ENCODE measurements at places on chromosomes 2 and 18. TPM values are rescaled to one million over a fixed set of nuclear protein-coding genes. Genes with fewer than 3 reads are reported as not detected.

- peak; percentile 35 for DNase-seq
Measured at GRCh38 chr2:168583710-168584521, 127.8 kb downstream of the CERS6 start.

DNA sequence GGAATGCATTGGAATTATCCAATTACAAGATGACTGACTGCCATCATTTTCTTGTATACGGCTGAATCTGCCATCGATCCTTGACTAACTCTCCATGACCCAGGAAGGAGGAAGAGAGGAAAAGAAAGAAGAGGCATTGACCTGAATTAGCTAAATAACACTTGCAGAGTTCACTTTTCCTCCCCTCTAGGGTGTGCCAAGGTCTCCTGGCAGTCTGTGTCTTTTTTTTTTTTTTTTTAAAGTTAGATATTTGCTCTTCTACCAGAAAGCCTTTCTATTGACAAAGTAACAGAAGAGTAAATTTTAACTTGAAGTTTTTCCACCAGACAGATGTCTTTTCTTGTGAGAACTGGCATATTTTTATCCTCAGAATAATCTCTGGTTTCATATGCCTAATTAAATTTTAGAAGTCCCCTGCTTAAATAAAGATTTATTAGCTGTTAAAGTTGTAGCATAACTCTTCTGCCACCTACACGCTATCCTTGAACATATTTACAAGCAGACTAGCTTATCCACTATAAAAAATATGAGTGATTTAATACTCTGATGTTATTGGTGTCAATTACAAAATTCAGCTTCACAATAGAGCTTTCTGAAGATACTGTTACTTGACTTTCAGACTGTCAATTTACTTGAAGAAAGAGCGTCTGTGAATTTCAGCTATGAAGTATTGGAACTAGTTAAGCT, 171.7 kb upstream of the ETAA1 start:
- DNase-seq, result no peak

GRCh38 chr18:77478646-77479442, 229.2 kb downstream of the GALR1 start:
- DNase-seq, result peak; percentile 14

- DNase-seq, result no peak
Measured at GRCh38 chr2:203804070-203804469, 63.5 kb upstream of the CTLA4 start.

DNA sequence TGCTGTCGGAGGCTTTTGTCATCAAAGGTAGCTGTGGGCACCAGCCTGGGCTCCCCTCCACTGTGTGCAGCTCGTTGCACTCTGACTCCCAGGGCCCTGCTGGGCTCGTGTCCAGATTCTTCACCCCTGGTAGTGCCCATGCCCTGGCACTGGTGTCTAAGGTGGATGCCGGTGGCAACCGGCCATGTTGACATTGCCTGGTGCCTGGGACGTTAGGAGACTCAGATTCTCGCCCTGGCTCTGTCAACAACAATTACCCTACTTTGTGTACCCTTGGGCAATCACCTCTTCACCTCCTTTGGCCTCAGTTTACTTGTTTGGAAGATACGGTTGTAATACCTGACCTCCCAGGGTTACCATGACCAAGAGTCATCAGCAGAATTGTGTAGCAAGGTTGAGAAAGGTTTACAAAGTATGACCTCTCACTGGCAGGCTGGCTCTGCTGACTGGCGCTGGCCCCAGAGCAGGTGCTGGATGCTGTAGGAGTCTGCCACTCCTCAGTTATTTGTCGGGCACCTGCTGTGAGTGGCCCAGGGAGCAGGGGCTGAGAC, 41.5 kb upstream of the MCFD2 start:
- DNase-seq, result no peak

DNA sequence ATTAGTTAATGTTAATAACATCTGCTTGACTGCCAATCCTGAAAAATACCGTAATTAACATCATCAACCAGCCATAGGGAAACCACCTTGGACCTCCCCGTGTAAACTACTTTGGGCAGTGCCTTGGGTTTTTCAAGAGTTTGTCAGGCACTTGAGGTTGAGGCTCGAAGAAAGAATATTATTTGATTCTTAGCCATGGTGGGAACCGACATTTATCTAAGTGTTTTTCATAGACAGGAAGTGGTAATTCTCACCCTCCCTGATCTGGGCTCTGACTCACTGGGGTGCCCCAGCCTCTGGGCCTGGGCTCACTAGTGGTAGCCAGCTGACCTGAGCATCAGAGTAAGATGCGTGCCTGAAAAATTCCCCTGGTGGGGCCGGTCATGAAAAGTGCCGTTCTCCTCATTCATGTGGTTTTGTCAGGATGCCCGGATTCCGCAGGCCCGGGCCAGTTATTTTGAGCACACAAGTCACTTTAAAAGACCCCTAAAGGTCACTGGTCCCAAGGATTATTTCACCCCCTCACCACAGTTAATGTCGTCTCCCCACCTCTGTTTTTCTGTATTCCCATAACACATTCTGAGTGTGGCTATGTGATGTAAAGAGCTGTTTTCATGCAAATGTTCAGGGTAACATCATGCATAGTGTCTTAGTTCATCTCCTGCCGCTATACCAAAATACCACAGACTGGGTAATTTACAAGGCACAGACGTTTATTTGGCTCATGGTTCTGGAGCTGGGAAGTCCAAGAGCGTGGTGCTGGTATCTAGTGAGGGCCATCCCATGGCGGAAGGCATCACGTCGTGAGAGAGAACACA, 21.6 kb upstream of the SPATA3 start:
- DNase-seq, result peak; percentile 26

ZNF396 gene
- total RNA-seq, result not detected

DNA sequence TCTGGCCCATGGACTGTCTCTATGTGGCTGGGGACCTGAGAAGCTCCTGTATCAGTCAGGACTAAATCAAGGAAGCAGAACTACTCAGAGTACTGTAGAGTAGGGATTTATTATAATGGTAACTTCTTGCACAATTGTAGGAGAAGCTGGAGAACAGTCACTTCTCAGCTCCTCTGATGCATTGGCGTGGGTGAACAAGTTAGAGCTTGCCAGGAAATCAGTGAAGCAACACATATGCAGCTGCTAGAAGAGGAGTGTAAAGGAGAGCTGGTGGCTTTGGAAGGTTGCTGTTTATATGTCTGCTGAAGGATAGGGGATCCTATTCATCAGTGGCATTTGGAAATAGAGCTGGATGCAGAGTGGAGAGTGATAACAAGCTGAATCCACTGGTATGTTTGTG, 215.5 kb upstream of the CWC22 start:
- DNase-seq, result no peak

CREG2 gene
- not detected for total RNA-seq

DNA sequence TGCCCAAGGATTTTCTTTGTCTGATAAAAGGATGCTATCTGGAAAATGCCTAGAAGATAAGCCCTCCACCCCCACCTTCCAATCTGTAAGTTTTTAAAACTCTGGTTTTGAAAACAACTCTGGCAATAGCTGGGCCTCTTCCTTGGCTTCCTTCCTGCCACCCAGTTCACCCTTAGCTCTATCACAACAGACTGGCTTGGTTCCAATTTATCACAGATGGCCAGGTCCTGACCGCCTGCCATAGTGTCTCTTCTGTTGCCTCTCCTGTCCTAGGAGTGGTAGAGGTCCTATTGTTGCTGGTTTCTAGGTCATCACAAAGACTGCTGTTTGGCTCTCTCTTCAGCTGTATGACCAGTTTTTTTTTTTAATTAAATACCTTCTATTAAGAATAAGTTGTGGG, 1727.9 kb upstream of the SLC39A10 start:
- no peak for DNase-seq

- DNase-seq, result no peak
Measured at GRCh38 chr2:160085662-160086061, 23.2 kb upstream of the PLA2R1 start.

NCK2 gene
- 46.2 TPM for total RNA-seq

DNA sequence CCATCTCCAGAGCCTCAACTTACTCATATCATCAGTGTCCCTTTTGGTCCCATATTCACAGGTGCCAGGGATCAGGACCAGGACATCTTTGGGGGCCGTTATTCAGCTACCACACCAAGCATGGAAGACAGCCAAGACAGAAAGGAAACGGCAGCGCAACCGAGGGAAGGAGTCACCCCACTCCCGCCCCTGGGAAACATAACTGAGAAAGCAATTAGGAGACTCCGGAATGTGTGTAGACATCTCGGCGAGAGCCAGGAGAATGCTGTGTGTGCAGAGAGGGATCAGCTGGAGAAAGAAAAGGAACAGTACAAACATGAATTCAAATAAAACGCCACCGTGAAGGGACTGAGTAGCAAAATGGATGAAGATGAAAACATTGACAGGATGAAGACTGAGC, 13.4 kb upstream of the BOK start:
- no peak for DNase-seq

TMEM37 gene
- total RNA-seq, result 210 TPM

GRCh38 chr2:68740400-68740914, 5.8 kb downstream of the ARHGAP25 start:
- DNase-seq, result no peak

ME2 gene
- 30.8 TPM for total RNA-seq

DNA sequence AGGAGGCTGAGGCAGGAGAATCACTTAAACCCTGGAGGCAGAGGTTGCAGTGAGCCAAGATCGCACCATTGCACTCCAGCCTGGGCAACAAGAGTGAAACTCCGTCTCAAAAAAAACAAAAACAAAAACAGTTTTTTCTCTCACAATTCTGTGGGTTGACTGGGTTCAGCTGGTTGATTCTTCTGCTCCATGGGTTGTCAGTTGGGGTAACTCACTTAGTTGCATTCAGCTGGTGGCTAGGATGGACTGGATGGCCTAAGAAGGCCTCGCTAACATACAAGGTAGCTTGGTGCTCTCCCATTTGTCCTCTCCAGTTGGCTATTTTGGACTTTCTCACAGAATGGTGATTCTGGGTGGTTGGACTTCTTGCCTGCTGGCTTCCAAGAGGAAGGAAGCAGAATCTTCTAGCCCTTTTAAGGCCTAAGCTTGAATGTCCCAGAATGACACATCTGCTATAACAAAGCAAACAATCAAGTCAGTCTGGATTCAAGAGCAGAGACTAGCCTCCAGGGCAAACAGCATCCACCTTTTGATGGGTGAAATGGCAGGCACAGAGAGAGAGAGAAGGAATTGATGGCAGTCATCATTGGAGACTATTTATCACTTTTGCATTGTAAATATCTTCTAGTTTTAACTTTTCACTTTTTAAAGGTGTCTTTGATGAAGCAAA, 17.9 kb downstream of the LAMA3 start:
- DNase-seq, result no peak

REG3A gene
- not detected for total RNA-seq

DNA sequence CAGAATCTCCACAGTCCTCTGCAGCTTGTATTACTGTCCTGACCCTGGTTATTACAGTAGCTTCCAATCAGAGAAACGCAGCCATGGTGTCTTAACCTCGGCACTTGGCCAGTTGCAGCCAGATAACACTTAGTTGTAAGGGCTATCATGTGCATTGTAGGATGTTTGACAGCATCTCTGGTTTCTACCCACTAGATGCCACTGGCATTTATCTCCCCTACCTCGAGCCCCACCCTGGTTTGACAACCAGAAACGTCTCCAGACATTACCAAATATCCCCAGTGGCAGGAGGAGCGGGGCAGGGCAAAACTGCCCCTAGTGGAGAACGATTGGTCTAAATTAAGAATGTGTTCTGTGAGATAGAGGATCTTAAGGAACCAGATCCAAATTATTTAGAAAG, 13.1 kb downstream of the DSG2 start:
- DNase-seq, result no peak

LIPG gene
- total RNA-seq, result 11.5 TPM

UPP2 gene
- total RNA-seq, result not detected

CDH20 gene
- total RNA-seq, result not detected

SLC25A12 gene
- 49.0 TPM for total RNA-seq

MTCL1 gene
- total RNA-seq, result 12.3 TPM

SLC38A11 gene
- 2.4 TPM for total RNA-seq

DNA sequence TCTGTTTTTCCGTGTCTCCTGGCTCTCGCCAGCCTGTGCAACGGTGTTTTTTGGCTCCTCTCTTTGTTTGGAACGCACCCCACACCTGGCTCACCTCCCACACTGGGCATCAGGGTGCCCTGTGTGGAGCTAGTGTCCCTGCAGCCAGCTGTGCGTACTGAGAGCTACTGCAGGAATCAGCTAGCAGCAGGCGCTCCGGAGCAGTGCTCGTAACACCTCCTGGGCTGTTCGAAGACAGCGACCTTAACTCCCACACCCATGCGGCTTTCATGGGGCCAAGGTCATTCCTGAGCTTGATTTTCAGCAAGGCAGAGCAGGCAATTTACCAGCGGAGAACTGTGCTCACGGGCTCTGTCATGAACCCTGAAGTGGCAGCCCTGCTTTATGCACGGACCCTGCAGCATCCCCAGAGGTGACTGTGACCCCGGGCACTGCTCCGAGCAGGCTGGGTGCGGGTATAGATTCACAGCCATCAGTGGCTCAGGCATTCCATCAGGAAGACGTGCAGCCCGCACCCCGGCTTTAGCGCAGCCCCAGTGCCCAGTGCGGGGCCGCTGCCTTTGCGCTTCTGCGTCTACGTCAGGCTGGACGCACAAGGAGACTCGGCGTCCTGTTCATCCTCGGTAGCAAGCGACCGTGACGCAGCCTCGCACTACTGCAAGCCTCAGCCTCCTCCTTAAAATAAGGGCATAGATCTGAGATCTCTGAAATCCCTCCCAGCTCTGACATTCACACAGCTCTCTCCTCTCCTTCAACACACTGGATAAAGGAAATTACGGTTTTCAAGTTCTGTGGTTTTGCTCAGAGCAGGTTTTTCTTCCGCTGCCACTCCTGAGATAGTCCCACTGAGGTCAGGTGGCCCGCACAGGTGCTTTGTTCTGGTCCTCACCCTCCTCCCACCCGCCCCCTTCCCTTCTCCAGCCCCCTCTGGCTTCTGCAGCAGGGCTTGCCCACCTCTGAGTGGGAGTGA, 58.2 kb downstream of the ADI1 start:
- DNase-seq, result no peak

GREB1L gene
- total RNA-seq, result not detected

DNA sequence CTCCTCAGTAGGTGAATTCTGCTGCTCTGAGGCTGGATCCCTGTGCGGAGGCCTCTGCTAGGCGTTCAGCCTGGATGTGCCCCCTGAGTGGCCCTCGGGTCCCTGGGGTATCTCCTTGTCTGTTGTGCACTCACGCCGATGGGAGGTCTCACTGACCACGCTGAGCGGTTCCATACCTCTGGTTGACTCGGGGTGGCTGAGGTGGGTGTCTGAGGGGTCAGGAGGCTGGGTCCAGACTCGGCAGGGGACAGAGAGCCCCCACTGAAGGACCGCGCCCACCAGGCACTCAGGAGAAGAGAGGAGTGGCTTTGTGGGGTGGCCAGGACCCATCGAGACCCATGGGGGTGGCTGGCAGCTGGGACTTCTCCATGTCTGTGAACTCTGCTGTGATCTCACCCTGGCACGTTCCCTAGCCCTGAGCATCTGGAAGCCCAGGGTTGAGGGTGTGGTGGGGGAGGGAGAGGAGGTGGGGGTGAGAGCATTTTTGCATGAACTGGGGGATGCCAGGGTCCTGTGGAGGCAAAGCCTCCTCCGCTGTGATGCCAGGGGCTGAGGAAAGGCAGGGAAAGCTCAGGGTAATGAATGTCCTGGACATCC, 53.7 kb downstream of the TWIST2 start:
- DNase-seq, result no peak

UGT1A4 gene
- 4.8 TPM for total RNA-seq

DNA sequence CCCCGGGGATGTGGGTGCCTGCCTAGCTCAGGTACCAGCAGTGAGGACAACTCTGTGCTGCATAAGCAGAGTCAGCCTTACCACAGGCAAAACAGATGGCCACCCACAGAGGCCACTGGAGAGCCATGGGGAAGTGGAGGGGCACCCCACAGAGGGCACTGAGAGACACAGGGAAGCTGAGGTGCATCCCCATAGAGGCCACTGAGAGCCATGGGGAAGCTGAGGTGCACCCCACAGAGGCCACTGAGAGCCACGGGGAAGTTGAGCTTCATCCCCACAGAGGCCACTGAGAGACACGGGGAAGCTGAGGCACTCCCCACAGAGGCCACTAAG, 134.1 kb upstream of the EPAS1 start:
- DNase-seq, result no peak
